ENCODE measurements at places on chromosomes 4 and X. TPM values are rescaled to one million over a fixed set of nuclear protein-coding genes. Genes with fewer than 3 reads are reported as not detected.

- H3K27ac ChIP-seq, result no peak overlapping the region
- H3K4me3 ChIP-seq, result no peak overlapping the region
- no peaks in the 10 kb centered on the region for H3K27me3 ChIP-seq
These were observed 159.6 kb downstream of the PDGFC start for GRCh38 chr4:156811963-156812362.

- no peak overlapping the region for H3K27ac ChIP-seq
- no peak overlapping the region for H3K4me3 ChIP-seq
- H3K4me1 ChIP-seq, result no peaks in the 10 kb centered on the region
- DNase-seq, result no peak
These were observed 29.3 kb upstream of the CT47A1 start for GRCh38 chrX:121014826-121015225.

STBD1 gene
- 14.8 TPM for total RNA-seq

ARSJ gene
- total RNA-seq, result 19.5 TPM

All from esophagus muscularis mucosa (tissue), 4 donors.